ENCODE measurements at places on chromosomes 16 and 17.

DNA sequence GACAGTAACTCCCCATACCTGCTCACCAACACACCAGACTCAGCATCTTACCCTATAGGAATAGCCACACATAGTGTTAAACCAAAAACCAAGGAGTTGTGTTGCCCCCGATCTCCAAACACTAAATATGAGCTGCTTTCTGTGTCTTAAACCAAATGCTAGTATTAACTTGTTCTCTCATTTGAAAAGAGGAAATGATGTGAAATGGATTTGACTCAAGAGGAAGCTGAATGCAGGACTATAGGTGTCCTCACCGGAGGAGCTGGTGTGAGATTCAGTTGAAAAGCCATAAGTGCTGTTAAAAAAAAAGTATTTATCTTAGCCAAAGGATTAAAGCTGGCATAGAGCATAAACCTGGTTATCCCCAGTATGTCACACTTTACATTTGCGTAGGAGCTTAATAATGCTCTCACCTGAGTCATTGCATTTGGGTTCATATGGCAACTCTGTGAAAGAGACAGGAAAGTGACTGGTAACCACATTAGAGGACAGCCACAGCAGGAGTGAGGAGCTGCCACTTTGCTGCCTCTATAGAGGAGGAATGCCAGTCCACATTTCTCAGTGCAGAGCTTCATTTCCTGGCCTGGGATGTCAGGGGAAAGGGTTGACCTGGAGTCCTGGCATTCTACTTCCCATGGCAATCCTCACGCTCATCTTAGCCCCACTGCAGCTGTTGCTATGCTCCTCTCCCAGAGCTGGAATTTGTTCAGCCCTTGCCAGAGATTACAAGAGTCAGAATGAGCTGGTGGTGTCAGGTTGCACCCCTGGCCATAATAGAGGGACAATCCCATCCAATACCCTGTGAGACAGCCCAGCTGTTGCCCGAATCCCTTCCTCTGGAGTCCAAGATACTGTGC lies 143.3 kb upstream of the ANKFN1 start:
- DNase-seq = no peak

DNA sequence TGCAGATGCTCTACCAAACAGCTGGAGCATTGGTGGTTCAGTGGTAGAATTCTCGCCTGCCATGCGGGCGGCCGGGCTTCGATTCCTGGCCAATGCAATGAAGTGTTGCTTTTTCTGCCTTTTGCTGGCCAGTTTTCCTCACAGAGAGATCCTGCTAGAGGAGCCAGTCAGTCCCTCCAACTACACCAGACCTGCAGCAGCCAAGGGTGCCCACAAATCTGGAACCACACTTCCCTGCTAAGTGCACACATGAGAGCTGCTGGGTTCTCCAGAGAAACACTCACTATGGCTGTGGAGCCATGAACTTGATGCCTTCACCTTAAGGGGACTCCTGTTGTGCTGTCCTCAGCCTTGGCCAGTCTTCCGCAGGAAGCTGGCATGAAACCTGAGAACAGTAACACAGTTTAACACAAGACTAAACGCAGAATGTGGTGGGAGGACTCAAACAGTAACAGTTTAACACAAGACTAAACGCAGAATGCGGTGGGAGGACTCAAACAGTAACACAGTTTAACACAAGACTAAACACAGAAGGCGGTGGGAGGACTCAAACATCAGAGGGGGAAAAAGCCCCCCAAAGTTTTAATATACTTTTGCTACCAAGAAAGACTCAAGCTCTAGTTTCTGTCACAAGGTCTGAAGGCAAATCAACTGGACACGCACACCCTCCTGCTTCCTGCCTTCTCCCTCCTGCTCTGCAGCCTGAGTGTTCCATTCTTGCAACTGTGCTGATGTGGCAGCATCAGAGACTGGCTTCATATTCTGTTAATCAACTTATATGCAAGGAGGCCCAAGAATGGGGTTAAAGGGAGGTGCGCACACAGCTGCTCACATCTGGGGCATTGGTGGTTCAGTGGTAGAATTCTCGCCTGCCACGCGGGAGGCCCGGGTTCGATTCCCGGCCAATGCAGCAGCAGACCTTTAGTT lies 12.0 kb downstream of the VAC14 start:
- DNase-seq = peak; percentile 50

DNA sequence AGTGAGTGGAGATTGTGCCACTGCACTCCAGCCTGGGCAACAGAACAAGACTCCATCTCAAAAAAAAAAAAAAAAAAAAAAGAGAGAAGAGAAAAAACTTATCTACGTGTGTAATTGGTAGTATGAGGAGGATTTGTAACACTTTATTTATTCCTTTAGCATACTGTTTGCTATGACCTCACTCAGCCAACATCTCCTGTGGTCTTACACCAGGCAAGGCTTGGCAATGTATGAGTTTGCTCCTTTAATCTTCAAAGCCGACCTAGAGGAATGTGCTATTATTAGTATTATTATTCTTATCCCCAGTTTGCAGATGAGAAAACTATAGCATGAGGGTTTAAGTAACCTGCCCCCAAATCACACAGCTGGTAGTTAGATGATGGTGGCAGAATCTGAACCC lies 35.8 kb upstream of the HAPSTR1 start:
- no peak for DNase-seq

DNA sequence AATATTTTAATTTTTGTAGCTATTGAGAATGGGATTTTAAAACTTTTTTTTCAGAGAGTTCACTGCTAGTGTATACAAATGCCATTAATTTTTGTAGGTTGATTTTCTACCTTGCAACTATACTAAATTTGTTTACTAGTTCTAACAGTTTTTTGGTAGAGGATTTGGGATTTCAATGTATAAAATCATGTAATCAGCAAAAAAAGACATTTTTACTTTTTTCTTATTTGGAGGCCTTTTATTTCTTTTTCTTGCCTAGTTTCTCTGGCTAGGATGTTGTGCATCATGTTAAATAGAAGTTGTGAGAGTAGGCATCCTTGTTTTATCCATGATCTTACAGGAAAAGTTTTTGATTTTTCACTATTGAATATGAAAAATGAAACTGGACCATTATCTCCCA lies 602.9 kb upstream of the KIF2B start:
- DNase-seq = no peak

- no peak for DNase-seq
These were observed 21.7 kb downstream of the CENPX start for GRCh38 chr17:82000803-82001570.

- DNase-seq = no peak
These were observed 696.8 kb upstream of the SOX9 start for GRCh38 chr17:71423871-71424546.

- no peak for DNase-seq
These were observed 2291.3 kb downstream of the TP53TG3F start for GRCh38 chr16:35750701-35751104.

All from AG09319 (cell line).